Trophoblast cell (in vitro differentiated cells and primary cell): ENCODE measurements at places on chromosomes 16 and 17.

DNA sequence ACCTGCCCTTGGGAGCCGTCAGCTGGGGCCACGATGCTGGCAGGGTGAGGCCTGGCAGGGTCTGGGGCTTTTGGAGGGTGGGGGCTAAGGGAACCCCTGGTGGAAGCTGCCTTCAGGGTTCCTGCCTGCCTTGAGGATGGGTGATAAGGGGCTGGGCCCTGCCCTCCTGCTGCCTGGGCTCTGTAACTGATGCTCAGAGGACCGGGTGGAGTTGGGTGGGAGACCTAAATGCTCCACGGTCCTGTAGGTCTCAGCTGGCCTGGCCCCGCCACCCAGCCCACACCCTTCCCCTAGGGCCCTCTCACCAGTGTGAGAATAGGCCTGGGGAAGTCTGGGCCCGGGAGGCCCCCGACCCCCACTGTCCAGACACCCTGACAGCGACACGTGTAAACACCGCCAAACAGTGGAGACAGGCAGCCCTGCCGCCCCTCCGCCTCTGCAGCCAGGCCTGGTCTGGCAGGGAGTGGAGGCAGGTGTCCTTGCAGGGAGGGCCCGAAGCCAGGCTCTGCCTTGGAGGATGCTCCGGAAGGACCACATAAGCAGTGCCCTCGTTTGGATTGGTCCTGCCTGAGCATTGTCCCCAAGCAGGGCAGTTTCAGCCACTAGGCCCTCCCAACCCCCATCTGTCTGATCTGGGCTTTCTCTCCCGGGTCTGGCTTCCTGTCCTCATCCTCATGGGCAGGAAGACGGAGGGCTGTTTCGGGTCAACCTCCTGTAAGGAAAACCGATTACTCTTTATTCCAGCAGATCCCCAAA lies 6.5 kb upstream of the BAHCC1 start:
- DNase-seq, result no peak

DNA sequence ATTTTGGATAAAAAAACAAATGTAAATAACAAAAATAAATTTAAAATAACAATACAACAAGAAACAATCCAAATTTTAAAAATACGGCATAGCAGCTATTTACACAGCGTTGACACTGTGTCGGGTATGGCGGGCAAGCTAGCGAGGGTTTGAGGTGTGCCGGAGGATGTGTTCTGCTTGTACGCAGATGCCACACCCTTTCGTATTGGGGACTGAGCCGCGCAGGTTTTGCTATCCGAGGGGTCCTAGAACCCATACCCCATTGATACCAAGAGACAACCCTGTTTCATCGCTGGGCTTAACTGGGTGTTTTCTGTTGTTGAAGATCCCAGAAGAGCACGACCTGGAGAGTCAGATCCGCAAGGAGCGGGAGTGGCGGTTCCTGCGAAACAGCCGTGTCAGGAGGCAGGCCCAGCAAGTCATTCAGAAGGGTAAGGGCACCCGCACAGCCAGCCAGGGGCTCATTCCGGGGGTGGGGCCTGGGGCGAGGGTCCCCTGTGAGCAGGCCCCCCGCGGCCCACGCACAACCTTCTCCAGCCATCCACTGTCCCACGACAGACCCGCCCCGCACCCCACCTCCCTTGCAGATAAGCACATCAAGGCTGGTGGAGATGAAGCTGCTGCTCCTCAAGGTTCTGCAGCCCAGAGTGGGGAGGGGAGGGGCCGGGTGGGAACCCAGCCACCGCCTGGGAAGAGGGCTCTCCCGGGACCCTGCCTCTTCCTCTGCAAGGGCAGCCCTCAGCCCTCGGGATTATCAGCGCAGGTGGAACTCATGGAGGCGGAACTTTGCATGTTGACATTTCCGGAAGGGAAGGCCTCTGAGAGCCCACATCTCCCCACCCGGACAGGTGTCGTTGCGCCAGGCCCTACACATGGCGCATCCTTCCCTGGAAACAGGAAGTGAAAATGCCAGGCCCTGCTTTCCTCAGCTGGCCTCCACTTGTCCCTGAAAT lies 51.2 kb upstream of the CHMP6 start:
- no peak for DNase-seq

DNA sequence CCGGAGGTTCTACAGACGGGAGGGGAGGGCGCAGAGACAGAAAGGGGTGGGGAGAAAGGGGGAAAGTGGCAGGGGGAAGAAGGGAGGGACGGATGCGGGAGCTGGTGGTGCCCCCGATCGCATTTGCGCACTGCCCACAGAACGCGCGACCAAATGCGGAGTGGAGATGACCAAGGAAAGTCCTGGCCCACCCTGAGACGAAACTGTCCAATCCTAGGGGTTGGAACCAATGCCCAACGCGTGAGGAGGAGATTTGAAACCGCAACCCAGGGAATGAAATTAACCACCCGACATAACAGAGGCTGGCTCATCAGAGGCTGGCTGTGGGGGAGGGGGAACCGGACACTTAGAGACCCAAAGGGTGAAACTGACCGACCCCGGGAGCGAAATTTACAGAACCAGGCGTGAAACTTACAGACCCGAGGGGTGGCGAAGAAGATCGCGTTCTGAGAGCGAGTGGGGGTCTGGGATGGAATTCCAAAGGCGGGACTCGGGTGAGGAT lies 1.4 kb downstream of the HES7 start:
- DNase-seq, result no peak

- DNase-seq, result no peak
Measured at GRCh38 chr17:70772761-70773160, 603.4 kb downstream of the KCNJ2 start.

DNA sequence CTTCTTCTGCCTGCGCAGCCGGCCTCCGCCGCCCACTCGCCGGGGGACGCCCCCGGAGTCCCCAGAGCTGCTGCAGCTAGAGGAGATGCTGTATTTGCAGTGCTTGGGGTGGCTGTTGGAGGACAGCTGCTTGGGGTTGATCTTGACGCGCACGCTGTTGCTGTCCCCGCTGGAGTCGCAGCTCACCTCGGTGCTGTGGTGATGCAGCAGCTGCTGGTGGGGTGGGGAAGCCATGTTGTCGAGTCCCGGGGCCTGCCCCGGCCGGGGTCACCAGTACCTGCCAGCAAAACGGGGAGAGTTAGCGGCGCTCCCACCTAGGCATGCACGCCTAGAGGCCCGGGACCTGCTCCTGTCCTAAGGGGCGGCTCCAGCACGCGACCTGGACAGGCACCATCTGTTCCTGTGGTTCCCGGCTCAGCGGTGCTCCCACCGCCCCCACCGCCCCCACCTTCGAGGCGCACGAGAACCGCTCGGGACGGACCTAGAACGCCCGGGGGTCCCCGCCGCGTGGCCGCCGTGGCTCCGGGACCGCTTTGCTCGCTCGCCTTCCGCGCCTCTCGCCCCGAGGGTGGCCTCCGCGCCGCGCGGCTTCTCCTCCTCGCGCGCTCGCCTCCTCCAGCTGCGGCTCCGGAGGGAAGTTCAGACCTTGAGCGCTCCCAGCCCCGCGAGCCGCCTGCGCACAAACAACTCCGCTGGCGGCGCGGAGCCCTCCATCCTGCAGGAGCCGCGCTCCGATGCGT lies 863 bp downstream of the ADCY9 start:
- peak; percentile 45 for DNase-seq

DNA sequence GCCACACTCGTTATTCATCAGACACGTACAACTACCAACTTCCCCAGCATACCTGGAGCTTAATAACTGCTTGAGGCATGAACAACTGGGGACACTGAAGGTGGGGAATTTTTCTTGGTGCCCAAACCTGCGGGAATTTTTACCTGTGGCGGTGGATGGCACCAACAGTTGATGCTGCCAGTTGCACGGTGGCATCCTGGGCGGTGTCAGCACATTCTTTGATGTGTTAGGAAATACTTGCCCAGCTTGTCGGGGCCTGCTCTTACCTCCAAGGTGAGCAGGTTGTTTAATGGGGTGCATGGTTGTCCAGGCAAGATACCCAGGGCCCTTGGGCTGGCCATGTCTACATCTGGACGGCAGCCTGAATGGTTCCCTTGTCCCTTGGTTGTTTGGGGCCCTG lies 79.6 kb downstream of the CRISPLD2 start:
- DNase-seq, result no peak

DNA sequence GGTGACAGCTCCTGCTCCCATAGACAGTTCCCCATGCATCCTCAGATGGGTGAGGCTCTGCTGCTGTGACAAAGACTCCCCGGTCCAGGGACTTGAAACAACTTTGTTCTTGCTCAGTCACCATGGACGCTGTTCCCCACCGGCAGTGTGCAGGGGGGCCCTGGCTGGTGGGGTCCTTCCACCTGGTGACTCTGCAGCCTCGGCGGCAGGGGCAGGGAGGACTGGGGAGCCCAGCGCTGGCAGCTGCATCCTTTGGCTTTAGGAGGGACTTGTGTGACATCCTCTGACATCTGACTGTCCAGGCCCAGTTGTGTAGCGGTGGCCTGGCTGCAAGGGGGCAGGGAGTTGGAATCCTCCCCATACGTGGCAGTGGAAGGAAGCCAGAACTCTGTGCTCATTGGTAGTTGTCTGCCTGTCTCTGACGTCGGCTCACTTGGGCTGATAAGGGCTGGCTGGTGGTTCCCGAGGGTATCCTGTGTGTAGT lies 107.3 kb downstream of the CMIP start:
- peak; percentile 62 for DNase-seq

- DNase-seq, result no peak
Measured at GRCh38 chr16:65672960-65673359, 551.1 kb upstream of the CDH11 start.

DNA sequence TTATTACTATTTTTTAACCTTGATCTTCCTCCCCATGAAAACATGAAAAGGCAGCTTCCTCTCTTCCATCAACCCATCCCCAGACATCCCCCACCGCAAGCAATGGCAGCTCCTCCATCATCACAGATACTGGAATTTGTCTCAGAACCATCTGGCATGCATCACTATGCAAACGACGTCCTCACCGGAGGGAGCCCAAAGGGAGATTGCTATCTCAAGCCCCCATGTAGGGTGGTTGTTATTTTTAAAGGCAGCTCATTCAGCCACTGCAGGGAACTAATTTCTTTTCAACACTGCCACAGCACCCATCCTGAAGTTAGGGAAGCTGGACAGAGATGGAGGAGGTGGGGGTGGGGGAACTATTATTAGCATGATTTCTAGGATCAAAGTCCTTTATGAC lies 222.5 kb downstream of the FOXL1 start:
- no peak for DNase-seq

DNA sequence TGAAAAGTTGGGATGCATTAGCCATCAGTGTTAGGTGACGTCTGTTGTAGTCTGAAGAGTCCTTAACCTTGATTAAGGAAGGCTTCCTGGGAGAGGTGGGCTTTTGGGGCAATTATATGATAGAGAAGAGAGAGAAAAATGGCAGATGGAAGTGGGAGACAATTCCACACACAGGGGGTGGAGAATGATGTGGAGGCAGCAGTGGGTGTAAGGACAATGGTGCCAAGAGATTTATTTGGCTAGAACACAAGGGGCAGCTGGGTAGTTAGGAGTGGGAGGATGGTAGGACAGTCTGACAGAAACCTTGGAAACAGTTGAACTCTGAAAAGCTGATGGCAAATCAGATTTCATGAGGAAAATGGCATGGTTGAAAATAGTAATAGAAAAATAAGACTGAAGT lies 10.7 kb upstream of the DUSP14 start:
- DNase-seq, result no peak

GRCh38 chr17:42429726-42430447 lies 6.8 kb upstream of the CAVIN1 start:
- no peak for DNase-seq

DNA sequence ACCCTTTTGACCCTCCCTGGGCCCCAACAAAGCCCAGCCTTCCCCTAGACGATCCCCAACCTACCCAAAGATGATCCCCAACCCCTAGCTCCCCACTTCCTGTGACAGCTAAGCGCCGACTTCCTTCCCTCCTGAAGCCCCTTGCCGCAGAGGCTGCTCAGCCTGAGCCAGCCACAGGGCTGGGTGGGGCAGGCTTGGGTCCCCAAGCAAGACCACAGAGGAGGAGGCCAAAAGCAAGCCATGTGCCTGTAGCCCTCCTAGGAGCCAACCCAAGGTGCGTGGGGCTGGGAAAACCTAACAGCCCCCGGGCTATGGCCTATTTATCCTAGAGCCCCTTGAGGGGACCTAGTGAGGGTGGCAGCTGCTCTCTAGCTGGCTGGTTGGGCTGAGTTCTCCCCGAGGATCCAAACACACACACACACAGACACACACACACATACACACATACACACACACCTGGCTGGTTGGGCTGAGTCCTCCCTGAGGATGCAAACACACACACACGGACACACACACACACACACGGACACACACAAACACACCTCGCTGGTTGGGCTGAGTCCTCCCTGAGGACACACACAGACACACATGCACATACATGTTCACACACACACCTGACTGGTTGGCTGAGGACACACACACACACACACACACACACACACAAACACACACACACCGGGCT lies 4.8 kb downstream of the ARRB2 start:
- DNase-seq, result no peak

GRCh38 chr17:4150096-4150495 lies 7.1 kb downstream of the CYB5D2 start:
- no peak for DNase-seq

GRCh38 chr16:3756113-3756512 lies 38.8 kb upstream of the TRAP1 start:
- DNase-seq, result no peak

DNA sequence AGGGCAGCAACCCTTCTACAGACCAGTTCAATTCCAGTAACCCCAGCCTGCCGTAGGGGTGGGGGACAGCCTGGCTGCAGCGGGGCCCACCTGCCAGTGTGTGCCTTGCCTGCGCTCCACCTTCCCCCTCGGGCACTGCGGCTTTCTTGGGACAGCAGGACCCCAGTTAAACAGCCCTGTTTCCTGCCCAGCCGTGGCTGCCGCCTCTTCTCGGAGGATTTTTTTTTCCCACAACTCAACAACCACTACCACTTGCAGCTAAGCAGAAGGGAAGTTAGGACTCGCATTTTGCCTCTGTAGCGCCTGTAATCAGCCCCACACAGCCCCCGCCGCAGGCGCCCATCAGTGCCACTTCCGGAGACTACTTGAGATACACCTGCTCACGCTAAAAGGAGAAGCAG lies 76.1 kb downstream of the RAI1 start:
- no peak for DNase-seq

- DNase-seq, result no peak
Measured at GRCh38 chr16:66052745-66053144, 313.7 kb upstream of the CDH5 start.
